Muscle of arm (tissue), 14 donors: ENCODE measurements at places on chromosomes 4 and X.

DNA sequence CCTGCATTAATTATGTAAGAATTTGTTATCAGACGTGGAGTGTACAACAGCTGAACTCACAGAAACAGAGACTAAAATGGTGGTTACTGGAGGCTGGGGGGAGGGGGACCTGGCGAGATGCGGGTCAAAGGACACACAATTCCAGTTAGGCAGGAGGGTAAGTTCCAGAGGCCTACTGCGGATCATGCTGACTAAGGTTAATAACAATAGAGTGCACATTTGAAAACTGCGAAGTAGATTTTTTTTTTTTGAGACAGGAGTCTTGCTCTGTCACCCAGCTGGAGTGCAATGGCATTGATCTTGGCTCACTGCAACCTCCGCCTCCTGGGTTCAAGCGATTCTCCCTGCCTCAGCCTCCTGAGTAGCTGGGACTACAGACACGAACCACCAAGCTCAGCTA, 7.6 kb downstream of the AGA start:
- no peak for DNase-seq

DNA sequence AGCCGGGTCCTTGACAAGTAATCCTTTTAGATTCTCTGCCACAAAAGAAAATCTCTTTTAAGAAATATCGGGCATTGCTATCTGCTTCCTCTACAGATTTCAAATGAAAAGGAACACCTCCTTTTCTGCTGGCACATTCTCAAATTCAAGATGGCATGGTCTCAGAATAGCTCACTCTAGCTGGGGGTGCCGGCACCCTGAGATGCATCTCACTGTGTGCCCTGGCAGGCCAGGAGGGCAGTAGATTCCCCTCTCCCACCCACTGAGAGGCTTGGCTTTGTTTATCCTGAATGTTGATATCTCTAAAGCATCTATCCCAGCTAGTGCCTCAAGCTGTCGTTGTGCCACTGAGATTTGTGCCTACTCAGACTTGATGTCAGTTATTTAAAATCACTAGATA, 319.5 kb downstream of the ARHGAP10 start:
- DNase-seq = no peak

DNA sequence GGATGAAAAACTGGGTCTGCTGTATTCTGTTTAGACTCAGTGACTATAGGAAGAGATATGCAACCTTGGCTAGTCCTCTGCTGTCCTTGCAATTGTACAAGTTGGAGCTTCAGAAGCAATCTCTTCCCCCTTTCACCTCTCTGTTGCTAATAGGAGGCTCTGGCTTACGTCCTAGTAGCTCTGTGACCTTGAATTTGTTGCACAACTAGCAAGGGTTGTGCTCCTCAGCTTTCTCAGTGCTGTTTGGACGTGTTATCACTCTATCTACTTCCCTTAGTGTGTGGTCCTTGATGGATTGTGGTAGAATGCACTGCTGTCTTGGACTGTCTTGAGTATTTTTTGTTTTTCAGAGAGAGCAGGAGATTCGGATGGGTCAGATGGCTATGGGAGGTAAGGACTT, 3.4 kb upstream of the ITGB1BP2 start:
- no peak for DNase-seq

DNA sequence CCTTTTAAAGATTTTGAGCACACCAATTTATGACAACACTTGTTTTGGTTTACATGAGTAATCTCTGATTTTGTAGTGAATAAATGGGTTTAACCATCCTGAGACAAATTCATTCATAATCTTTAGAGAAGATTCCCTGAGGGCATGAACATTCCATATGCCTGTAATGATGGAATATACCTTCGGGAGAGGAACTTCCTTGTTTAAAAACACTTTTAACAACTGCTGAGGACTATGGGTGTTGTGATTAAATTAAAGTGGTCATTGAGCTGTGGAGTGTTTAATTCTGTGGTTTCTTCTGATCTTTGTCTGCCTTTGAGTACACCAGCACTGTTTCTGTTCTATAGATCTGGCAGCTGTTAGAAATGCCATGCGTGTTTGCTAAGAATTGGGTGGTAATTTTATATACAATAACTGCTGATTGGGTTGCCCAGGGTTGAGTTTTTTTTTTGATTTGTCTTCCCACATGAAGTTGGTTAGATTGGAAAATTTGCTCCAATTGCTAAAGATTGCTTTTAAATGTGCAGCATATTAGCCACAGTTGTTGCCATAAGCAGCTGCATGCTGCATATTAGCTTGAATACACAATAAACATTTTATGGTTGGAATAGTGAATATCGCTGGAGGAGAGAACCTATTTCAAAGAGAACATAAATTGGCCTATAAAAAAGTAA, 86.8 kb downstream of the DCLK2 start:
- no peak for DNase-seq

DNA sequence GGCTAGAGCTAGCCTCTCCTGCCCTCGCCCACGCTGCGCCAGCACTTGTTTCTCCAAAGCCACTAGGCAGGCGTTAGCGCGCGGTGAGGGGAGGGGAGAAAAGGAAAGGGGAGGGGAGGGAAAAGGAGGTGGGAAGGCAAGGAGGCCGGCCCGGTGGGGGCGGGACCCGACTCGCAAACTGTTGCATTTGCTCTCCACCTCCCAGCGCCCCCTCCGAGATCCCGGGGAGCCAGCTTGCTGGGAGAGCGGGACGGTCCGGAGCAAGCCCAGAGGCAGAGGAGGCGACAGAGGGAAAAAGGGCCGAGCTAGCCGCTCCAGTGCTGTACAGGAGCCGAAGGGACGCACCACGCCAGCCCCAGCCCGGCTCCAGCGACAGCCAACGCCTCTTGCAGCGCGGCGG, at the start of gene AR:
TSS of gene AR (plus strand) at position 204 of the 400 bp plus-strand sequence. CDS start 1,126 bp downstream, outside the sequence.
- peak; percentile 66 for DNase-seq

DNA sequence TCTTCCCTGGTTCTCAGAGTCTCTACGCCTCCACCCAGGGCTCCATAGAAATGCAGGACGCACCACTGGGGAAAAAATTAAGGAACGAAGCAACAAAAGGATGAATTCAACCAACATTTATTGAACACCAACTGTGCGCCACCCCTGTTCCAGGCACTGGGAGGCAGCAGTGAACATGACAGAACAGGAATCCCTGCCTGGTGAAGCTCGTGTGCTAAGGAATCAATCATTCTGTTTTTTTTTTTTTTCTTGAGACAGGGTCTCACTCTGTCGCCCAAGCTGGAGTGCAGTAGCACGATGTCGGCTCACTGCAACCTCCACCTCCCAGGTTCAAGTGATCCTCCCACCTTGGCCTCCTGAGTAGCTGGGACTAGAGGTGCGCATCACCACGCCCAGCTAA, 1.9 kb upstream of the FTSJ1 start:
- no peak for DNase-seq

DNA sequence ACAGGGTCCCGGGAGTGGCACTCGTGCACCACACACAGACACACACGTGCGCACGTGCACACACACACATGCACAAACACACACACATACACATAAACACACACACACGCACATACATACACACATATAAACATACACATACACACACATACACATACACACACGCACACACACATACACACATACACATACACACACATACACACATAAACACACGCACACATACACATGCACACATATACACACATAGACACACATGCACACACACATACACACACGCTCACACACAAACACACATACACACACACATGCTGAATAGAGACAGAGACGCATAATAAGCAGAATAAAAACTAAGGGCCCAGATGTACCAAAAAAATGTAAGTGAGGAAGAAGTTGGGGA, 332.2 kb upstream of the CXorf51B start:
- no peak for DNase-seq

GRCh38 chr4:17521595-17521994, 6.6 kb downstream of the CLRN2 start:
- no peak for DNase-seq

DNA sequence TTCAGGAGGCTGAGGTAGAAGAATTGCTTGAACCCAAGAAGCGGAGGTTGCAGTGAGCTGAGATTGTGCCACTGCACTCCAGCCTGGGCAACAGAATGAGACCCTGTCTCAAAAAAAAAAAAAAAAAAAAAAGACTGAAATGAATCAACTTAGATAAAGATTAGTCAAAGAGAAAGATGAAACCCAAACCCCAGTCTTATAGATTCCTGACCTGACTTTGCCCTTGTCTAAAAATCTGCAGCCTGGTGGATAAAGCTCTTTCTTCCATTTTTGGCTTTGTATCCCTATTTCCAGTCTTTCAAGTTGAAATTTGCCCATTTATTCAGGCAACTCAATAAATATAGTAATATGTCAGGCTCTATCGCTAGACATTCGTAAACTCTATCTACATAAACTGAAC, 39.3 kb upstream of the SPINK2 start:
- DNase-seq = no peak

DNA sequence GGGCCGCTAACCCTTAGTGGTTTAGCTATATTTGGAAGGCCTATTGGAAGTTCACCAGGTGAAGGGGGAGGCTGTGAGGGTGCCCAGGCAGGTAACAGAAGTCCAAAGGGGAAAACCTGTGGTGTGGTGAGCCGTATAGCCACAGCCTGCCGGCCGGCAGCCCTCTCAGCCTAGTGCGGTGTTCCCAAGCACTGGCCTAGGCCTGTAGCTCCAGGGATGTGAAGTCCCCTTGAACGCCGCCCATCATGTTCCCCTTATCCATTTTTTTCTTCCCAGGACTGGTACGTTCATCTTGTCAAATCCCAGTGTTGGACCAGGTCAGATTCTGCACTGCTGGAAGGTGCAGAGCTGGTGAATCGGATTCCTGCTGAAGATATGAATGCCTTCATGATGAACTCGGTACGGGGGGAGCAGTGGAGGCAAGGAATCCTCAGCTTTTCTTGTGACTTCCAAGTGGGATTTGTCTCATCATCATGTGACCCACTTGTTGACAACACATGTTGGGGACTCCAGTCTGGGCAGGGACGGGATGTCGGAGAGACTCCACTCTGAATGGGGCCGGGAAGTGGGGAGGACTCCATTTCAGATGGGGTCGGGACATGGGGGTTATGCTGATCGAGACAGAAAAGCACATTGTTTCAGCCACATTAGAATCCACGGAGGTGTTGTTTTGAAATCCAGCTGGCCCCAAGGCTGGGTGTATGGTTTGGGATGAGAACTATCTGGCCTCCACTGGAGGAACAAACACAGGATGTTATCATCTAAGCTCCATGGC, 39.2 kb upstream of the MSANTD1 start:
- no peak for DNase-seq

DNA sequence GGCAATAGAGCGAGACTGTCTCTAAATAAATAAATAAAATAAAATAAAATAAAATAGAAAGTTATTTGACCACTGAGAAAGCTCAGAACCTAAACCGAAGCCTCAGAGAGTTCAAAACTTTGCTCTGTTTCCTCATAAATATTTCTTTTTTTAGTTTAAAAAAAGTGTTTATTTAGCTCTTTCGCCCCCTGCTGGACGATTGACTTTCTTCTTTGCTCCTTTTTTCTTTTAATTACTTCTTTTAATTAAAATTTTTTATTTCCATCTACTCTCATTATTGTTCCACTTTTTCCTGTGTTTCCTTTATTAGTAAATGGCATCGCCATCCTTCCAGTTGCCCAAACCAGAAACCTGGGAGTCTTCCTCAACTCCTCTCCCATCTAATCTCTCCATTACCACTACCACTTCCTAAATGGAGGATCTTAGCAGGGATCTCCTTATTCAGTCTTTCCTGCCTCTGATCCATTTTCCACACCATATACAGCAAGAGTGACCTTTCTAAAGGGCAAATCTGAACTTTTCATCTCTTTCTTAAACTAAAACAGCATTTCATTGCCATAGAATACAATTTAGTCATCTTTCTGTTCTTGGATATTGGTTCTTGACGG, 728 bp upstream of the IL13RA2 start:
- DNase-seq = no peak

- no peak for DNase-seq
These were observed 17.0 kb upstream of the MAPK10 start for GRCh38 chr4:86376850-86377249.

GRCh38 chr4:68874507-68874906, 58.7 kb downstream of the UGT2B10 start:
- no peak for DNase-seq

GRCh38 chrX:139052461-139052860, 340.9 kb upstream of the FGF13 start:
- DNase-seq = no peak

- no peak for DNase-seq
These were observed 11.7 kb downstream of the NELFA start for GRCh38 chr4:1996866-1997611.

DNA sequence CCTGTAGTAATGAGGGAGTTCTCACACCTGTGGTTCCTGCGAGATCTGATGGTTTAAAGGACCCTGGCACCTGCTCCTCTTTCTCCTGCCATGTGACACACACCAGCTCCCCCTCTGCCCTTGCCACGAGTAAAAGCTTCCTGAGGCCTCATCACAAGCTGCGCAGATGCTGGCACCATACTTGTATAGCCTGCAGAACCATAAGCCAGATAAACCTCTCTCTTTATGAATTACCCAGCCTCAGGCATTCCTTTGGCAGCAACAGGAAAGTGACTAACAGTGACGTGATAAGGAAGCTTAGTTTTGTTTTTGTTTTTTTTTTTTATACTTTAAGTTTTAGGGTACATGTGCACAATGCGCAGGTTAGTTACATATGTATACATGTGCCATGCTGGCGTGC, 130.9 kb downstream of the AFAP1 start:
- DNase-seq = no peak

DNA sequence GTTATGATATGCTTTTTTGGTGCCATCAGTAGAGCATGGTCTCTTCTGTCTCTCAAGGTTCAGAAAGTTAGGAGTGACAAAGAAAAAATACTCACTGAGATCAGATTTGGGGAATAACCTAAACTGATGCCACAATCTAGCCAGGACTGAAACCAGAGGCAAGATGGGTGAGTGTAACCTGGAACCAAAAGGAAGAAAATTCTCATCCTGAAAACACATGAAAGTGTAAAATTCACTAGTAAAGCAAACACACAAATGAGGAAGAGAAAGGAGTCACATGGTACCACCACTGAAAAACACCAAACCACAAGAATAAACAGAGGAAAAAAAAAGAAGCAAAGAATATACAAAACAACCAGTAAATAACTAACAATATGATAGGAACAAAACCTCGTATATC, 96.4 kb downstream of the ANXA10 start:
- DNase-seq = no peak

DNA sequence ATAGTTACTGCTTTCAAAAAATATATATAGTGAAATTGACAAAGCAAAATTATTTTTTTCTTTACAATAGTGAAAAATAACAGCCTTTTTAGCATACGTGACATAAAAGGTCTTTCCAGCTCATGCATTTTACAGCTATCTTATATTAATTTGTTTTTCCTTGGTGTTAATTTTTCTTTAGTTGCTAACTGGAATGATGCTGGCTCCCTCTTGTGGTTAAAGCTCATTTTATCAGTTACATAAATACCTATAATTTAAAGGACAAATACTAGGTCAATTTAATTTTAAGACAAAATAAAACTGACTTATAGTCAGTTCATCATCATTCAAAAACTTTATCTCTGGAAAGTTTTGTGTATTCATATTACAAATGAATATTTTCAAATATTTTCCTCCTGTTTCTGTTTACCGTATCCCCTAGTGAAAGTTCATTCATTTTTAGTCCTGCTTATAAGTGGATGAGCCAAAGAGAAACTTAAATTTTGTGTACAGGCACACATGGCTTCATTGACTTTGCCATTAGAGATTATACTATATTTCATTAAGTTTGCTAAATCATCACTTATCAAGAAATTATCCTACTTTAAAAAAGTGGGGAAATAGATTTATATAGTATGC, 9.9 kb upstream of the ANAPC4 start:
- peak; percentile 28 for DNase-seq
